Left renal cortex interstitium (tissue), 4 donors: ENCODE measurements at places on chromosomes 3 and 15.

- DNase-seq = no peak
Observed at GRCh38 chr3:124354150-124354549, 362.2 kb upstream of the ROPN1 start.

DNA sequence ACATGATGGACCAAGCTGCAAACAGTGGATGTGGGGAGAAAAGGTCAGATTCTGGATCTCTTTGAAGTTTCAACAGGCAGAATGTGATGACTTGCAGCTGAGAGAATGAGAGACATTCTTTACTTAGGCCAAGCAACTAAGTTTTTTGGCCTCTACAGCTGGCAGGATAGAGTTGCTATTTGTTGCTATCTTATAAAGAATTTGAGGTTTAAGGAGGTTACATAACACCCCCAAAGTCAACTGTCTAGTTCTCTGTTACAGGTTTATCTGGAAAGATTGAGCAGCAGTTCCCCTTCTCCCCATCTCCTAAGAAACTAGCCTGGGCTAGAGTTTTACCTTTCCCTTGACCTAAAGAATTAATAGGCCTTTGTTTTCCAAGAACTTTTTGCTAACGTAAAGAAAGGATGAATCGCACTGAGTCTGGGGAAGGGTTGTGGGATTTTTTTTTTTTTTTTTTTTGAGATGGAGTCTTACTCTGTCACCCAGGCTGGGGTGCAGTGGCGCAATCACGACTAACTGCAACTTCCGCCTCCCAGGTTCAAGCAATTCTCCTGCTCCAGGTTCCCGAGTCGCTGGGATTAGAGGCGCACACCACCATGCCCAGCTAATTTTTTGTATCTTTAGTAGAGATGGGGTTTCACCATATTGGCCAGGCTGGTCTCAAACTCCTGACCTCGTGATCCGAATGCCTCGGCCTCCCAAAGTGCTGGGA lies 26.6 kb upstream of the SLMAP start:
- DNase-seq = no peak

GRCh38 chr3:157285966-157286365 lies 126.0 kb upstream of the CCNL1 start:
- no peak for DNase-seq

DNA sequence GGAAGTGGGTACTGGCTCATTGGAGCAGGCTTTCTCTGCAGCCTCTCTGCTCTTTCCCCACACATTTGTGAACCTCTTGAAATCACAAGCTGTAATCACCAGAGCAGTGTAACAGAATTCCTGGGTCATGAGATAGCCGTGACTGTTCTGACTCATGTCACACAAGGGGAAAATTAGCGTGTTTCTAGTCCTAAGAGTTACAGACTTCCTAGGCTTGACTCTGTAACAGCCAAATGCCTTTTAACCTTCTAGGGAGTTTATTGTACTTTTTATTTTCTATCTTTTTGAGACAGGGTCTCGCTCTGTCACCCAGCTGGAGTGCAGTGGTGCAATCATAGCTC lies 54.7 kb upstream of the TRAK1 start:
- no peak for DNase-seq

DNA sequence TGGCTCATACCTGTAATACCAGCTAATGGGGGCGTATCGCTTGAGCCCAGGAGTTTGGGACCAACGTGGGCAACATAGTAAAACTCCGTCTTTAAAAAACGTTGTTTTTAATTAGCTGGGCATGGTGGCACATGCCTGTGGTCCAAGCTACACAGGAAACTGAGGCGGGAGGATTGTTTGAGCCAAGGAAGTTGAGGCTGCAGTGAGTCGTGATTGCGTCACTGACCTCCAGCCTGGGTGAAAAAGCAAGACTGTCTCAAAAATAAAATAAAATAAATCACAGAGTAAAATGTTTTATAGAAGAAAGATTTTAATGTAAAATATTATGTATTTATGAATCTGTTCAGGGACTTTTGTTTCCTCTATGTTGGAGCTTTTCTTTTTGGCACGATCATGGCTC lies 15.3 kb upstream of the STRIT1 start:
- no peak for DNase-seq

DNA sequence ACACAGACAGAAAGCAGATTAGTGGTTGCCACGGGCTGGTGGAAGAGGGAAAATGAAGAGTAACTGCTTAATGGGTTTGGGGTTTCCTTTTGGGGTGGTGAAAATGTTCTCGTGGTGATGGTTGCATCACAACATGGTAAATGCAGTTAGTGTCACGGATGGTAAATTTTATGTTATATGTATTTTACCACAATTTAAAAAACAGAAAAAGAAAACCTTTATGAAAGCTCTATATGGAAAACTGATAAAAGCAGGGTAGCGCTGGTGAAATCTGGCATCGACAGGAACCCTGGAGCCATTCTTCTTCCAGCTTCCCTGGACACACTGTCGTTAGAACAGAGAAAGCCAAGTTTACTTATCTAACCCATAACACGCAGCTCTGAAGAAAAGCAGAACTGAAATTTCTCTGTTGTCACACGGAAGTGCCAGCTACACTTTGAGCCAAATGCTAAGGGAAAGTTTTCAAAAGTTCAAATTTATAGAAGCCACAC lies 287.7 kb upstream of the NR2F2 start:
- DNase-seq = no peak

DNA sequence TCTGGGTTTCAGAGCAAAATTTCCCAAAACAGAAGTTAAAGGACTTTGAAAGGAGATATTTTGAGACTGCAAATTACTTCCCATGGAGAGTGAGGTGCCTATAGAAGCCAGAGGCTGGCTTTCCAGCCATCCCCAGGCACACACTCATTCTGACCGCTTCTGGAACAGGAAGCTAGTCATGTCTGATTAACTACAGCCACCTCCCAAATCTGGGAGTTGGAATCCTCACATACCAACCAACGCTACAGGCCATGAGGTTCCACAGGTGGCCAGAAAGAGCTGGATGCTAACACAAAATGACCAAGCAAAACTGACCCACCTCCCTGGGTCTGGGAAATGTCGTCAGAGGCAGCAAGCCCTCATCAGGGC lies 87.2 kb downstream of the SNRK start:
- DNase-seq = no peak
